PC-9 (cell line): ENCODE measurements at places on chromosomes 7 and 10. TPM values are rescaled to one million over a fixed set of nuclear protein-coding genes. Genes with fewer than 3 reads are reported as not detected.

- DNase-seq, result no peak
- no peaks in the 10 kb centered on the region for H3K4me1 ChIP-seq
- no peak overlapping the region for H3K27ac ChIP-seq
These were observed 91.7 kb upstream of the IL6 start for GRCh38 chr7:22635349-22635748.

- H3K27me3 ChIP-seq, result no peaks in the 10 kb centered on the region
- H3K36me3 ChIP-seq, result no peaks in the 10 kb centered on the region
- H3K27ac ChIP-seq, result no peak overlapping the region
- DNase-seq, result no peak
- no peak overlapping the region for H3K4me3 ChIP-seq
- H3K4me1 ChIP-seq, result no peaks in the 10 kb centered on the region
These were observed 206.5 kb upstream of the CNTNAP2 start for GRCh38 chr7:145909991-145910513.

GRCh38 chr10:114328874-114329273 lies 75.4 kb downstream of the AFAP1L2 start:
- H3K4me1 ChIP-seq, result no peaks in the 10 kb centered on the region
- no peak overlapping the region for H3K4me3 ChIP-seq
- H3K27ac ChIP-seq, result no peak overlapping the region
- H3K36me3 ChIP-seq, result no peaks in the 10 kb centered on the region
- H3K27me3 ChIP-seq, result no peaks in the 10 kb centered on the region

DNA sequence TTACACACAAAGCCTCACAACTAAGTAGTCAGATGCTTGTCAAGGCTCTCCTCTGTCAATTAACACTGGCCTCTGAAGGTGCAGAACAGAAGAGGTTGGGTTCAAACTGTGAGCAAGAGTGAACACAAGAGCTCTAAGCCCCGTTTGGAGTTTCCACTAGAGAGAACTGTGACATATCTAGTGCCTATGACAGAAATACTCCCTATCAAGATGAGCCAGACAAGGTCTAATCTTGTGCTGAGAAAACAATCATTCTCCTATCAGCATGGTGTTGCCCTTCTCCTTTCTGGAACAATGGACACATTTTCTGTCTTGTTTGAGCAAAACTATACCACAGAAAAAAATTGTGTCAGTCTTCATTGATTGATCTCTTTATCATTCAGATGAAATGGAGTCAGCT lies 62.4 kb upstream of the CCDC71L start:
- H3K27me3 ChIP-seq, result no peaks in the 10 kb centered on the region
- H3K4me3 ChIP-seq, result no peak overlapping the region
- H3K36me3 ChIP-seq, result no peaks in the 10 kb centered on the region
- DNase-seq, result no peak
- peaks cover 13% of the 10 kb centered on the region for H3K4me1 ChIP-seq

Gene MYO3A
- total RNA-seq, result not detected in 2 replicates

Gene LBX1
- not detected in 2 replicates for total RNA-seq

Gene SPDYE5
- not detected in 2 replicates for total RNA-seq
